Kidney epithelial cell (primary cell): ENCODE measurements at places on chromosomes 5 and 9.
A peak's percentile ranks its signal among the peaks of the same experiment; 100 is the strongest.

- DNase-seq = no peak
Observed at GRCh38 chr9:34375901-34376595, 650 bp downstream of the MYORG start.

DNA sequence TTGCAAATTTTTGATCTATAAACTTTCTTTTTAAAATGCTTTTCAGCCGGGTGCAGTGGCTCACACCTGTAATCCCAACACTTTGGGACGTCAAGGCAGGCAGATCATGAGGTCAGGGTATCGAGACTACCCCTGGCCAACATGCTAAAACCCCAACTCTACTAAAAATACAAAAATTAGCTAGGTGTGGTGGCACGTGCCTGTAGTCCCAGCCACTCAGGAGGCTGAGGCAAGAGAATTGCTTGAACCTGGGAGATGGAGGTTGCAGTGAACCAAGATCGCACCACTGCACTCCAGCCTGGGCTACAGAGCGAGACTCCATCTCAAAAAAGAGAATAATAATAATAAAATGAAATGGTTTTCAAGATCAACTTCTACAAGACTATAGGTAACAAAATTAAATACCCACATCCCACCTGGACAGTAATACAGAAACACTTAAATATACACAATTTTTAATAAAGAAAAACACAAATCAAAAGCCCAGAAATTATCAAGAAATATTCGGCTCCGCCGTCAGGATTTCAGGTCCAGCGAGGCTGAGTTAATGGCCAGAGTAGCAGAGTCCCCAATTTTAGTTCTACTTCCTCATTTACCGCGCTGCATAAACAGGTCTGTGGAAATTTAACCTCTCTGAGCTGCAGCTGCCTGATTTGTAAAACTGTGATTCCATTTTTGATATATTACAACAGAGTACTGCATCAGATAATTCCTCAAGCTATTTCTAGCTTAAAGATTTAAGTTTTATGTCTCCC is 4.0 kb downstream of the TUT7 start:
- no peak for DNase-seq

DNA sequence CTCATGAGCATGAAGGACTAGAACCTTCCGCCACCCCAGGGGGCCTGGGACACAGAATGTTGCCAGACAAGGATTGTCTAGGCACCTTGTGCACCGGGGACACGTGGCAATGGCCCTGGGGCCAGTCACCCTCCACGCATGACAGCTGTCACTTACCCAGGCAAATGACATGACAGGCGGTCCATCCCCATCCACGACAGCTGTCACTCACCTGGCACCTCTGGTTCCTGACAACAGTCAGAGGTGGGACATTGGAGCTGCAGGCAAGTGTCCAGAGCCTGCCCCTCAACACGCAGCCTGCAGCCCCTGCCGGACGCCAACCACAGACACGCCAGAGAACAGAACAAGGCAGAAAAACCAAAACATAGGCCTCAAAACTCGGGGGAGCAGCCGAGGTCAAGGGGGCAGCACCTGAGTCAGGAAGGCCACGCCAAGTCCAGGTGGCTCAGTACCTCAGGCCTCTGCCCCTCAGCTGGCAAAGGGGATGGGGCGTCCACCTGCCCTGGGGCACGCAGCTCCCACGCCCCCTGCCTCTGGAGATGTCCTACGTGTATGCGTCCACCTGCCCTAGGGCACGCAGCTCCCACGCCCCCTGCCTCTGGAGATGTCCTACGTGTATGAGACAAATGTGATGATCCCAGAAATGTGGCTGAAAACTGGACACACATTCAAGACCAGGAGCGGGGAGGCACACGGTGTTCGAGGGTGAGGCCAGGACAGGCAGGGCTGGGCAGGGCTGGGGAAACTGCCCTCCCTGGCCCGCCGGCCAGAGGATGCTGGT is 14.5 kb downstream of the VAV2 start:
- no peak for DNase-seq

GRCh38 chr5:31855134-31856040 is 216.5 kb downstream of the PDZD2 start:
- DNase-seq = no peak

- DNase-seq = no peak
Observed at GRCh38 chr9:20395651-20396050, 226.6 kb downstream of the MLLT3 start.

- no peak for DNase-seq
Observed at GRCh38 chr9:82605657-82606031, 457.3 kb downstream of the RASEF start.

GRCh38 chr5:67286006-67286405 is 89.4 kb upstream of the CD180 start:
- no peak for DNase-seq

DNA sequence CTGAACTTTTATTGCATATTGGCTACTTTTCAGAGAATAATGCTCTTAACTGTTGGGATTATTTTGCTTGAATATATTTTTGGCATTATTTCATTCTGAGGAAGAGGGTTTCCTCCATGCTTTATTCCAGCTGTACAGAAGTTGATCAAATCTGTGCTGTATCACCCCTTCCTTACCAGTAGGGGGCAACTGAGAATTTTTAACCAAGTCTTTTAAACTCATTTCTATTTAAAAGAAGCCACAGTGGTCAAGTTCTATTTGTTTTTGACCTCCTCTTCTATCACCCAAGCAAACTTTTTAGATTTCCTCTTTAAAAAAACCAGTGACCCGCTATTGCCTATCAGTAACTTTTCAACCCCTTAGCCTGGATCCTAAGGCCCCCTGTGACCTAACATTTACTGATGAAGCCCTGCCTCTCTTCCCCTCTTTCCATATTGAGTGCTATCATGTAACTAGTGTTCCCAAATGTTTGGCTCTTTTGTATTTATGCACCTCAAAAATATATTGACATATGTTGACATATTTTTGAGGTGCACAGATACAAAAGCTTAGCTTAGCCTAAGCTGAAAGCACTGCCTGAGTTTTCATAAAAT is 80.6 kb downstream of the FBXO4 start:
- no peak for DNase-seq

DNA sequence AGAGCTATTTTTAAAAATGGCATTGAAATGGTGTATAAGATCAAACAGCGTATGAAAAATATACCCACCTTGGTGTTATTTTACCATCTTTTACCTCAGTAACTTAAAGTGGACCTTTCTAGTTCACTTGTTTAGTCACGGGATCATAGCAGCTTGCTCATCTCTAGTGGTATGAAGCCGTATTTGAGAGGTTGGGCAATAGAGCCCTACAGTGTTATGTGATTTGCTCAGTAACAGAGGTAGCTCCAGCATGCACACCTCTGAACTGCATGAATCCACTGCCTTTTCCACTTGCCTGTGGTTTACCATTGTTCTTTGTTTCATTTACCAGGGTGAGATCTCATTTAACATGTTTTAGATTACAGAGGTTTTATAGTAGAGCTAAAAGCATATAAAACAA is 134.4 kb downstream of the ATG10 start:
- DNase-seq = peak; percentile 41

DNA sequence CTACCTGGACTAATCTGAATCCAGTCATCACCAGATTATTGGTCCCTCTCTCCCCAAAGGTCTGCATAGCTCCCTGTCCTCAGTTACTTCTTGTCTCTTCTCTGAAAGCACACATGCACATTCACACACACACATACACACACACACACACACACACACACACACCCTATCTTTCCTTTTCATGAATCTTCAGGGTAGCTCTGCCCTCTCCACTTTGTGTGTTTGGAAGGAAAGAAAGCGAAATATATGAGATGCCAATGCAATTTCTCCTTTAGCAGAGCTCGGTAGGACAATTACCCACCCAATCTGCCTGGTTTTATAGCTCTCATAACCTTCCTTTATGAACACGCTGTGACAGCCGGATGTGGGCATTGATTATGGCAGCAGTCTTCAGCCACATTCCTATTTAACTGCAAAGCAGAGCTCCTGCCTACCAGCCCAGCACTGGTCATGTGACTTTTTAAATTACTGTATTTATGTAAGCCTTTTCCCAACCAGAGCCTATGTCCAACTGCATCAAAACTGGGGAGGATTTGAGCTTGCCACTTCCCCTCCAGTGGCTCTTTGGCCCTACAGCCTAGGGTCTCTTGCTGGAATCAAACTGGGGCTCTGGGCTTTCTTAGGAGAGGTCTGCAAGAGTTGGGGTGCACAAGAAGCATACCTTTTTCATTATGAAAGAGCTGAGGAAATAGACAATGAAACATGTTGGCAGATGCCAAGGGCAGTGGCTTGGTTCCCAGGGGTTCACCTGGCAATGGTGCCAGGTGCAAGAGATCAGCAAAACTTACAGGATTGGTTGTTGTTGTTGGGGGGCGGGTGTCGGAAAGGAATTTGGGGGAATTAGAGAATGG is 20.8 kb upstream of the MATR3 start:
- DNase-seq = no peak
